Foreskin keratinocyte (primary cell): ENCODE measurements at places on chromosomes 1 and 21. TPM values are rescaled to one million over a fixed set of nuclear protein-coding genes. Genes with fewer than 3 reads are reported as not detected.
A peak's percentile ranks its signal among the peaks of the same experiment; 100 is the strongest.

DNA sequence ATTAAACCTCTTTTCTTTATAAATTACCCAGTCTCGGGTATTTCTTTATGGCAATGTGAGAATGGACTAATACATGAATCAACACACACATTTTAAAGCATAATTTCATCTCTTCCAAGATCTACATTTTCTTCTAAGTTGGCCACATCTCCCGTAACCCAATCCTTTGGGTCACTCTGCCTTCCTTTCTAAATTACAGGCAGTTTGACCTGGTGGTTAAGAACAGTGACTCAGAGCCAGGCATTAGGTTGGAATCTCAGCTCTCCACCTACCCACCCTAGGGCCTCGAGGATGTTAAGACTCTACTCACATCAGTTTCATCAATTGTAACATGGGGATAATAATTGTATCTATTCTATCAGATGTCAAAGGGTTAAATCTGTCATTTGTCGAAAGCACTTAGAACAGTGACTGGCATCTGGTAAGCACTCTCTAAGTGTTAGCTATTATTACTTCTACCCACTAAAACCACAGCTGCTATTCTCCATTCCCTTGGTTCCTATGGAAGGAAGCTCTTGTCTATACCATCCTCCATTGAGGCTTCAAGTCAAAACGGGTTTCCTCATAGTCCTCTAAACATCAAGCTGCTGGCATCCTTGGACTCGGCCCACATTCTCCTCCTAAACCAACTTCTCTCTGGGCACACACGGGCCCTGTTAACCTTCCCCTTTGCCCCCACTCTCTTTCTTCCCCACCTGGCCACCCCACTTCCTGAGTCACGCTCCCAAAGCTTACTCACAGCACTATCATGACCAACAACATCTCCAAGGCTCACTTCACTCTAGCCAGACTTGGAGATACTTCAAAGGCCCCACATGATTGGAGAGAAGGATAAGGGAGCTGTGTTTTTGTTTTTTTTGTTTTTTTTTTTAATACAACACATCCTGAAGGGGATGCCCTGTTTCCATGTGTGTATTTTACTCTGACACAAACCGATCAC is 116.9 kb downstream of the TGFBR3 start:
- no peak for DNase-seq

DNA sequence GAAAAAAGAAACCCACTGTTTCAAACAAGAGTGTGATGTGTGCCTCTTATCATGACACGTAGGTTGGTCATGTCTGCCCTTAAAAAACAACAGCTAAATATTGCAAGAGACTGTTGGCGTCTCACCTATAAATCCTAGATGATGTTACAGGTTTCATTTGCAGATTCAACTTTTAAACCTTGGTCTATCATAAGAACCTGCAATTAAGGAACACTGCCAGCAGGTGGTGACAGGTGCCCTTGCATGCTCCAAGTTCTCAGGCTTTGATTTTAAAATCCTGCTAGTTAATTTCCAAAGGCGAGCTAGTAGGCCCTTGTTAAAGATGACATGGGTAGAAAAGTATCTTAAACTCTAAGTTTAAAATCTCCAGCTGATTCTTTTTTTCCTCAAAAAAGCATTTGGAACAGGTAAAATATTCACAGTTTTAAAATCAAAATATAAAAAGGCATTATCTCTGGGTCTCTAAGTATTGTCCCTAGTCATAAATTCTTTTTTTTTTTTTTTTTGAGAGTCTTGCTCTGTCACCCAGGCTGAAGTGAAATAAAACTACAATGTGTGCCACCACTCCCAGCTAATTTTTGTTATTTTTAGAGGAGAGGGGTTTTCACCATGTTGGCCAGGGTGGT is 39.1 kb downstream of the CLSTN1 start:
- DNase-seq: peak; percentile 54

DNA sequence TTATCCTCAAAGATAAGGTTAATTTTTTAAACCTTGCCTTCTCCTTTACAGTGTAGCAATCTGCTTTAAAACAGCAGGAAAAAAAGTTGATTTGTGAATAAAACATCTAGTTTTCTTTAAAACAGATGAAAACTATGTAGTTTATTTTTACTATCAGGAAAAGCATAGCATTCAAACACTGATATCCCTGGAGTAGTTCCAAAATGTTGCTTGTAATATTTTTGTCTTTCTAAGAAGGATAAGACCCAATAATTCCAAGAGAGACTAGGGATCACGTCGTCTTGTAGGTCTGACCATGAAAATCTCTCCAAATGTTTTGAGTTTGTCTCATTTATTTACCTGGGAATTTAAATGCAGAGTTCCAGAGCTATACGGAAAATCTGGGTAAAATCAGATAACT is 204.0 kb downstream of the NTNG1 start:
- DNase-seq: no peak

DNA sequence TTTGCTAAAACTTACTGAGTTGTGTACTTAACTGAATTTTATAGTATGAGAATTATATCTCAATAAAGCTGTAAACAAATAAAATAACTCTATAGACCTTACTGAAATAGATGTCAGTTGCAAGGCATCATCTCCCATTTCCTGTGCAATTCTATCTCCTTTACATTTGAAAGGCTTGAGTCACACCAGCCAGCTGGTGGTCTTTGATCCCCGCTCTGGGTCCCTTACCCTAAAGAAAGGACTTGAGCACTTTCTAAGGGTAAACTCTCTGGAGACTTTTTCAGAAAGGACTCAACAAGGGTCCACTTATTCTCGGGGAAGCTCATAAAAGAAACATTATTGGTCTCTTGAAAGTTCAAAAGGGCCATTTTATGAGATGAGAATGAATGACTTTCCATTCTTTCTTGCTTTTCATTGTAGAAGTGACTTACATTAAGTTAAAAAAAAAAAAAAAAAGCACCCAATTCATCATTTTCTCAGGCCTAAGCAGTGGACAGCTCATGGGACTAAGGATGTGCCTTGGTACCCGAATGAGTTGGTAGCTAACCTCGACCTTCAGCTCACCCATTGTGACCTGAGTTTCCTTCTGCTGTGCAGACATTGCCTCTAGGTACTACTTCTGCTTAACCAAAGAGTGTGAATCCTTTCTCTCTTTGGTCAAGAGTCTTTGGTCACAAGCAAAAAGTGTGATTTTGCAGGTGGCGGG is 147.0 kb upstream of the COA6 start:
- DNase-seq: no peak

GRCh38 chr1:16082283-16083038 is 9.0 kb upstream of the FAM131C start:
- peak; percentile 51 for DNase-seq

GRCh38 chr1:246705368-246705767 is 18.8 kb upstream of the SCCPDH start:
- DNase-seq: peak; percentile 94

- DNase-seq: no peak
Measured at GRCh38 chr1:212452323-212453155, 19.8 kb downstream of the NENF start.

- no peak for DNase-seq
Measured at GRCh38 chr1:7826363-7826762, 26.5 kb downstream of the UTS2 start.

DNA sequence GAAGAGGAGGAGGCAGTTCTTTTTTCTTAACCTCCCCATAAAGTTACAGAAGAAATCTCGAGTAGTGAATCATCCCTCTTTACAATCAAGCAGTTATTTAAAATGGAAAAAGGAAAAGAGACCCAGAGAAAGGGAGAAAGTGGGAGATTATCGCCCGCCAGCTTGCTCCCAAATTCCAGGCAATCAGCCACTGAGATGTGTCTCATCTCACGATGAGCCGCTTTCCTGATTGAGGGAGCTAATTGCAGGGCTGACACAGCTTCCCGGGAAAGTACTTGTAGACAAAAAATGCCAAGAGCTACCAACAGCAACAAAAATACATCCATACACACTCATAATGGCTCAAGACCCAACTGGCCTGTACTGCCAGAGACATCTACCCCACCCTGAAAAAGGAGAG is 191.6 kb upstream of the ZC3H12A start:
- no peak for DNase-seq

GRCh38 chr1:212475151-212475550 is 42.4 kb downstream of the NENF start:
- DNase-seq: no peak

DNA sequence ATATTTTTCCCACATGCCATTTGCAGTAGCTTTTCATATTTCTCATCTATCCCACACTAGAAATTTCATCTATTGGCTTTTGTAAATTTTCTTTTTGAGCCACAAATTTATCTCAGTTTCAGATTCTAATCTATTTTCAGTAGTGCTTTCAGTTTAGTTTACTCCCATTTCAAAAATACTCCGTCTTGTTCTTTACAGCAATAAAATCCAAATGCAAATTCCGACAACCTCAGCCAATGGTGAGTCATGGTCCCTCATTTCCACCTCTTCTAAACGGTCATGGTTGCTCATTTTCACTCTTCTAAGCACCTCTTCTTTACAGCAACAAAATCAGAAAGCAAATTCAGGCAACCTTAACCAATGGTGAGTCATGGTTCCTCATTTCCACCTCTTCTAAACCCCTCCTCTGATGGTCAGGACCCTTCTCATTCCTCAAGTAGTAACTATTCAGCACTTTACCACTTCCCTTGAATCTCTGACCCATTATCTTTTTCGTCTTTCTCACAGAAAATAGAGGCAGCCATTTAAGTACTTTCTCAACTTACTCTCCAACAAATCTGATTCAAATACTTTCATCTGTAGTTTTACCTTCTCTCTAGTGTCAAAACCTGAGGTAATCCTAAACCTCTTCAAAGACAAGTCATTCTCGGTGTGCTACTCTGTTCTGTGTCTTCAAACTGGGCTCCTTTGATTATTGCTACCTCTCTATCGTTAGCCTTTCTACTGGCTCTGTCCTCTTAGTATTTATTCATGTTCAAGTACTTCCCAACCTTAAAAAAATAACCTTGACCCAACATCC is 34.4 kb downstream of the C21orf91 start:
- no peak for DNase-seq

DNA sequence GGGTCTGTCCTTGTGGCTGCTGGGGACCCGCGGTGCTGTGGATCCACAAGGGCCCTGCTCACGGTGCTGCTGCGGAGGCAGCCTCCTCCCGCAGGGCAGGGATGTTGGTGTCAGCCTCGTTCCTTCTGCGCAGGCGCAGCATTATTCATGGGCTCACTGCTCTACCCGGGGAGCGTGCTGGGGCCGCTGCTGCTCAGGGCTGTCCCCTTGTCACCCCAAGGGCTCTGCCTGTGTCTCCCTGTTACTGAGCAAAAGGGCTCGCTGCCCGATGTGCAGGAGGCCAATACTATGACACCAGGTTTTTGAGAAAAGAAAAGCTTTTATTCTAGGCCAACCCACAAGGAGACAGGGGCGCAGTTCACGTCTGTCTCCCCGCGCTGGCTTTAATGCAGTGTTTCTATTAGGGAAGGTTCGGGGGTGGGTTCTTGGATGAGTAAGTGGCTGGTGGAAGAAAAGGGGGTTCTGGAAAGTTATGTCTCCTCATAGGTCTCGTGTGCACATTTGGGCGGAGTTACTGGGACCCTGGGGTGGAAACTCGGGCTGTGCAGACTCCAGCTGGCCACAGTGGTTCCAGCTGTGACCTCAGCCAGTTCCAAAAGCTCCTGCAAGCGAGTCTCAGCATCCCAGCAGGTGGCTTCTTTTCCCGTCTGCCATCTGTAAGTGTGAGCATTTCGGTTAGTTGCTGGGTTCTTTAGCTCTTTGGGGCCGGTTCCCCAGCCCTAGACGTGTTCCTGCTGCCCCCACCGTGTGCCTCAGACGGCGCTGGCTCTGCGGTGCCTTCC is 40.8 kb upstream of the LRRC3 start:
- DNase-seq: no peak

DNA sequence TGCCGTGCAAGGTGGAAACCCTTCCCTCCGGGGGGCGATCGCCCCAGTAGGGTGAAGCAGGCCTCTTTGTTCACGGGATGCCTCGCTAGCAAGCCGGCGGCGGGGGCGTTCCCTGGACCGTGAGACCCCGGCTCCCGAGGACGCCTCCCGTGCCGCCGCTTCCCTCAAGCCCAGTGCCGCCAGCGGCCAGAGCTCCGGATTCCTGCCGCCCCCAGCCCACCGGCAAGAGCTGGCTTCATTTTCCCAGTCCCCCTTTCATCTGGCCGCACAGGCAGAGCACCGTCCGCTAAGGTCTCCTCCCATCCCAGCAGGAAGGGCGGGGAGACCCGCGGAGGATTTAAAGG is 16.3 kb downstream of the IER5 start:
- no peak for DNase-seq

GRCh38 chr1:195591917-195592672 is 1016.1 kb downstream of the KCNT2 start:
- peak; percentile 97 for DNase-seq

DNA sequence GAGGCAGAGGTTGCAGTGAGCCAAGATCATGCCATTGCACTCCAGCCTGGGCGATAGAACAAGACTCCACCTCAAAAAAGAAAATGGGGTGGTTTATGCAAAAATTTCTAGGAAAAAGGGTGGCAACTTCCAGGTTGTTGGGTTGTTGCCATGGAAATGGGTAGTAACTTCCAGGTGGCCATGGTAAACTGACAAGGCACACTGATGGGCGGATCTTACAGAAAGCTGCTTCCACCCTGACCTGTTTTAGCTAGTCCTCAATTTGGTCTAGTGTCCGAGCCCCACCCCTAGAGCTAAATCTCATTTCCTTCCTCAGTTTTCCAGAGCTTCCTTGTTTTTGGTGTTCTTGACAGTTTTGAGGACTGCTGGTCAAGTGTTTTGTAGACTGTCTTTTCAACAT is 13.6 kb downstream of the KLHDC7A start:
- DNase-seq: no peak

- DNase-seq: no peak
Measured at GRCh38 chr1:222084048-222084447, 342.2 kb upstream of the DUSP10 start.

- peak; percentile 39 for DNase-seq
Measured at GRCh38 chr1:159999204-159999603, 32.6 kb downstream of the PIGM start.

- DNase-seq: no peak
Measured at GRCh38 chr1:225500624-225501192, 72.9 kb upstream of the LBR start.

GRCh38 chr1:30321246-30321910 is 402.0 kb downstream of the MATN1 start:
- DNase-seq: no peak

DNA sequence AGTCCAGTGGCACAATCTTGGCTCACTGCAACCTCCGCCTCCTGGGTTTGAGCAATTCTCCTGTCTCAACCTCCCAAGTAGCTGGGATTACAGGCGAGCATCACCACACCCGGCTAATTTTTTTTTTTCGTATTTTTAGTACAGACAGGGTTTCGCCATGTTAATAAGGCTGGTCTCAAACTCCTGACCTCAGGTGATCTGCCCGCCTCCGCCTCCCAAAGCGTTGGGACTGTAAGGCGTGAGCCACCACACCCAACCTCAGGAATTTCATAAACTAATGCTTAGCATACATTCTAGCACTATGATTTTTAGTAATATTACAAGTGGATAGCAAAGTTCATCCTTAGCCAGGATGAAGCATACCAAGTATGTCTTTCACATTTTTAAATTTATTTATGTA is 8.7 kb downstream of the DNAJC11 start:
- no peak for DNase-seq

CD1B gene
- not detected in 2 replicates for total RNA-seq

HUNK gene
- total RNA-seq: 0.17 and 0.42 TPM in 2 replicates

NBL1 gene
- 93.4 and 105 TPM in 2 replicates for total RNA-seq

RUNX3 gene
- 0.10 TPM in 1 of 2 replicates, not detected in the other for total RNA-seq

OR2M3 gene
- total RNA-seq: not detected in 2 replicates

ZNF683 gene
- not detected in 2 replicates for total RNA-seq

LCK gene
- 1.1 TPM in 2 replicates for total RNA-seq

SFN gene
- 2,642 and 2,753 TPM in 2 replicates for total RNA-seq

TTC34 gene
- total RNA-seq: 0.07 TPM in 2 replicates

LDLRAD1 gene
- total RNA-seq: not detected in 2 replicates

ORC1 gene
- 17.7 and 20.6 TPM in 2 replicates for total RNA-seq

CCDC24 gene
- 12.4 and 12.9 TPM in 2 replicates for total RNA-seq

TLCD4 gene
- total RNA-seq: 0.10 and 0.11 TPM in 2 replicates
